IPS DF 19.7 (cell line): ENCODE measurements at places on chromosomes 2 and 18.

DNA sequence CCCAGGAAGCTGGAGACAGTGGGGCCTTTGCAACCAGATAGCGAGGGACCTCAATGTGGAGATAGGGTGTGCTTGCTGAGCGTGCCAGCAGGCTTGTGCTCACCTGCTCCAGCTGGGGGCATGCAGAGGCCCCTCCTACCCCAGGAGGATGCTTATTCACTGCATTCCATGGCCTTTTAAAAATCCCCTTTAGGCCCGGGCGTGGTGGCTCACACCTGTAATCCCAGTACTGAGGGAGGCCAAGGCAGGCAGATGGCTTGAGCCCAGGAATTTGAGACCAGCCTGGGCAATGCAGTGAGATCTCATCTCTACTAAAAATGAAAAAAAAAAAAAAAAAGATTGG lies 54.5 kb downstream of the ODC1 start:
- DNase-seq, result no peak

GRCh38 chr18:58726671-58727070 lies 55.4 kb downstream of the MALT1 start:
- no peak for DNase-seq

DNA sequence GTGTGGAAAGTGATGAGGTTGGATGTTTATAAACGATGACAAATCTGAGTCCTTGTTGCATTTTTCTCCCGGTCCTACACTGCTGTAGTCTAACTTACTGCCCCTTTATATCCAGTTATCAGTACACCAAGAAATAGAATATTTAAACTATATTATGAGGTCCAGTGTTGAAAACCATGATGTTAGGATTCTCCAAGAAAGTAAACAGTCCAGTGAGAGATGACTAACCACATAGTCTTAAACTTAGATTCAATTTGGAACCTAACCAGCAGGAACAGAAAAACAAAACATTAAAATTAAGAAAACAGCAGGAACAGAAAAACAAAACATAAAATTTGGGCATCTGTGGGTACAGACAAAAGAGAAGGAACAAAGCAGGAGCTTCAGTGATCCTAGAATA lies 143.2 kb downstream of the TPGS2 start:
- no peak for DNase-seq

GRCh38 chr2:104756118-104756517 lies 97.8 kb upstream of the POU3F3 start:
- no peak for DNase-seq

DNA sequence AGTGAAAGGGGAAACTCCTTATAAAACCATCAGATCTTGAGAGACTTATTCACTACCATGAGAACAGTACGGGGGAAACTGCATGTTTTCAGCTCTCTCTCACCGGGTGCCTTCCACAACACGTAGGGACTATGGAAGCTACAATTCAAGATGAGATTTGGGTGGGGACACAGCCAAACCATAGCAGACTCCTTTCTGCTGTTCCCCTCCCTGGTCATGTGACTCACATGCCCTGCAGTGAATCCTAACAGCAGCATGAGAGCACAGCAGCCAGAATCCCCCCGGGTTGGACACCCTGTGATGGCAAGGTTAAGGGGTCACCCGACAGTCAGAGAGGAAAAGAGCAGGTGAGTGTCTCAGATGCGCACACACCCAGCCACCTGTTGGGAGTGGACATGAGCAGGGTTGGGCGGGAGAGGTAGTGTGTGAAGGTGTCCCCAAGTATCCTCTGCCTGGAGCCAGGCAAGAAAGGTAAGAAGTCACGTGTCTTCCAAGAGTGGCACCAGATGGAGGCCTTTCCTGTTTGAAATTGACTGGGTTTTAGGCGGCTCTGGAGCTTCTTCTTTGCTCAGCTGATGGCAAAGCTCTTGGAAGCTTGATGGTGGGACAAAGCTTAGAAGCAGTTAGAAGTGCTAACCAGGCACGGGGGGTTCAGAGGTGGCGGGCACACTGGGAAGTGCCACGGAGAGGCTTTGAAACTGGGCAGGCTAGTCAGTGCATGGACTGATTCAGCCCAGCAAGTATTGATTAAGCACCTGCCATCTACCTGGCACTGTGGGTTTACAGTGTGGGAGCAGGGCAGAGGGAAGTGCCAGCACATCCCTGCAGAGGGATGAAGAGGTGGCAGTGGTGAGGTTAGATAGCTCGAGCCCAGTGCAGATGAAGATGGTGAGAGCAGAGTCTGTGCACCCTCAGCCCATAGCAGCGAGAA lies 68.7 kb downstream of the RHOB start:
- no peak for DNase-seq

- no peak for DNase-seq
Measured at GRCh38 chr18:8828300-8828699, 122.9 kb downstream of the MTCL1 start.
